ENCODE measurements at places on chromosomes 7 and 10. TPM values are rescaled to one million over a fixed set of nuclear protein-coding genes. Genes with fewer than 3 reads are reported as not detected.

Gene SLC26A5
- not detected for total RNA-seq

Gene ZNF212
- 17.0 TPM for total RNA-seq

Gene HABP2
- total RNA-seq, result not detected

GRCh38 chr7:38171623-38172391 is 6.2 kb upstream of the STARD3NL start:
- DNase-seq, result no peak

Gene CPVL
- total RNA-seq, result 4.9 TPM

GRCh38 chr10:128151031-128151430 is 24.8 kb upstream of the MKI67 start:
- DNase-seq, result peak; percentile 6

Data from natural killer cell (primary cell).